ENCODE measurements at places on chromosomes 2 and 18. TPM values are rescaled to one million over a fixed set of nuclear protein-coding genes. Genes with fewer than 3 reads are reported as not detected.
A peak's percentile ranks its signal among the peaks of the same experiment; 100 is the strongest.

DNA sequence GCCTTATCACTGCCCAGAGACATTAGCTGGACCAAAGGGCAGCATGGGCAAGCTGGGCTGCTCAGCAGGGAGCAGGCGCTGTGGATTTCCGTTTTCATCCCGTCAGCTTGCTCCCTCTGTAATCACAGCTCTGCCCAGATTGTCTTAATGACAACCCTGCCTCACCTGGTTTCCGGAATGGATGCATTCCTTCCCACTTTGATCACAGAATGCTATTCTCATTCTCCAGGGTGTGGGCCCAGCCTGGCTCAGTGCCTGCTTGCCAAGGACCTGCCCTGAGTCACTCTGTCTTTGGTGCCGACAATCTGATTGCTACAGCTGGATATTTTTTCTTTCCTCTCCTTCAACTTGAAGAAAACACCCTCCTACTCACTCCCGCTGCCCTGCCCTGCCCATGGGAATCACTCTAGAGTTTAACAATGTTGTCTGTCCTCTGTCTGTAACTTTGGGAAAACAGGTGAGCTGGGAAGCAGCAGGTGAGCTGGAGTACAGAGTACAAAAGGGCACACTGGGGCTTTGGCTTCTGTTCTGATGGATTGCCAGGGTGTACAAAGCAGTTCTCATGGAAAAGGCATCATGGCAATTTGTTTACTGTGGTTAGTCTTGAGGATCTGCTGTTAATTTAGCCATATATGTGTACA lies 27.2 kb upstream of the FAM136A start:
- DNase-seq = peak; percentile 59

The HYCC2 gene
- 13.7 TPM for total RNA-seq

- DNase-seq = no peak
Observed at GRCh38 chr2:164054651-164055050, 318.8 kb upstream of the FIGN start.

- DNase-seq = no peak
Observed at GRCh38 chr2:191483117-191483516, 194.8 kb upstream of the NABP1 start.

GRCh38 chr2:230869914-230870543 lies 5.3 kb downstream of the ITM2C start:
- no peak for DNase-seq

DNA sequence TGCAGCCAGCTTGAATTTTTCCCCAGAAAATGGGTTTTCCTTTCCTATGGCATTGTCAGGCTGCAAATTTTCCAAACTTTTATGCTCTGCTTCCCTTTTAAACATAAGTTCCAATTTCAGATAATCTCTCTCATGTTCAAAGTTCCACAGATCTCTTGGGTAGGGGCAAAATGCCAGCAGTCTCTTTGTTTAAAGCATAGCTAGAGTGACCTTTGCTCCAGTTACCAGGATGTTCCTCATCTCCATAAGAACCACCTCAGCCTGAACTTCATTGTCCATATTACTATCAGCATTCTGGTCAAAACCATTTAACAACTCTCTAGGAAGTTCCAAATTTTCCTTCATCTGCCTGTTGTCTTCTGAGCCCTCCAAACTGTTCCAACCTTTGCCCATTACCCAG lies 68.3 kb downstream of the SGPP2 start:
- no peak for DNase-seq

- DNase-seq = no peak
Observed at GRCh38 chr2:226185616-226186211, 613.9 kb downstream of the IRS1 start.

The BBS5 gene
- 0.83 TPM for total RNA-seq

GRCh38 chr2:25309402-25309801 lies 32.3 kb downstream of the DNMT3A start:
- peak; percentile 81 for DNase-seq
